ENCODE measurements at places on chromosomes 3 and 15. TPM values are rescaled to one million over a fixed set of nuclear protein-coding genes. Genes with fewer than 3 reads are reported as not detected.

DNA sequence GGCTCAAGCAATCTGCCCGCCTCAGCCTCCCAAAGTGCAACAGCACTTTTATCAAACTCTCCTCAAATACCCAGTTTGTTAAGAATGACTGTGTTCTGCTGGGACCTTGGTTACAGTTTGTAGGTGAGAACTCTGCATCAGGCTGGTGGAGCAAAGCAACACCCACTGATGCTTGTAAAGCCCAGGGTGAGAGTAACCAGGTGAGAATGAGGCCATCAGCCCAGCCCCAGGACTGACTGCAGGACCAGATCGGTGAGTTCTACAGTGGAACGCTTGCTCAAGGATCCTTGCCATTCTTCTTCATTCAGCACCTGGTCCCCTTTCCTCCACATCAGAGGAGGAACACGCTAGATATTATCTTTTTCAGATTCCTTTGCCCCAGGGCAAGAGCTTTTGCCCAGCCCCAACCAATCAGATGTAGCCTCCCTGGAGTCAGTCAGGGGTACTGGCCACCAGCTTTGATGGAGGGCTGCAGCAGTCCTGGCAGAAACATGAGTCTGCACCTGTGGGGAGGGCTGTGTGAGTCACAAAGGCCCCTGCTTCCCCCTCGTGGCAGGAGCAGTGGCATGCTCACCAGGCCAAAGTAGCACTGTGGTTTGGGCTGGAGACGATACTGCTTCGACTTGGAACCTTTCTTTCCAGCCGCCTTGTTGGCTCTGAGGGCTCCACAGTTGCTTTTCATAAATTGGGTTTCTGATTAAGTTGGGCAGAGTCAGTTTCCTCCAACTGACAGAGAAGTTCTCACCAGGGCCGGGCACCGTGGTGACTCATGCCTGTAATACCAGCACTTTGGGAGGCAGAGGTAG lies 3.5 kb upstream of the SHISA5 start:
- DNase-seq: no peak
- no peaks in the 10 kb centered on the region for H3K36me3 ChIP-seq
- H3K4me3 ChIP-seq: no peak overlapping the region
- peak overlapping the region; percentile 70 for H3K27ac ChIP-seq
- H3K27me3 ChIP-seq: no peaks in the 10 kb centered on the region

DNA sequence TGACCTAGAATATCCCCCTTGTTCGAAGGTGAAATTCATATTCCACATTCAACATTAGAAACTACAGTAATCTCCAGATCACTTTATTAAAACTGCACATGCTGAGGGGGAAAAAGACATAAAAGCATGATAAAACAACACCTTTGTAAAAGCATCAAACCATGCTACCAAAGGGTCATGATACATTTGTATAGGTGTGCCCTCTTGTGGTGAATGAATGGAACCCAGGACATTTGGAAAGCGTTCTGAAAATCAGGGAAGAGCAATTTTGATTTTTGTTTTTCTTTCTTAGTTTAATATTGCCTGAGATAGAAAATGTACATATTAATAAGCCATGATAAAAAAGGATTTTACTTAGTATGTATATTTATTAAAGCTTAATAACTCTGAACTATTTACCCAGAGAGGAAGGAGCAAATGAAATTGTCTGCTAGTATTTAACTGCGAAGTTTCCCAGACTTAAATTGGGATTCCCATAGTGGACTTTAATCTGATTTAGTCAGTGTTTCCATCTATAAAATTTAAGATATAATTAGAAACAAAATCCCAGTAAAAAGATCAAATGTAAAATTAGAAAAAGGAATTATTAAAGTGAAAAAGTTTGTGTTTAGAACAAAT lies 105.8 kb upstream of the ARL6 start:
- DNase-seq: no peak
- no peaks in the 10 kb centered on the region for H3K36me3 ChIP-seq
- no peaks in the 10 kb centered on the region for H3K27me3 ChIP-seq
- no peak overlapping the region for H3K4me3 ChIP-seq

DNA sequence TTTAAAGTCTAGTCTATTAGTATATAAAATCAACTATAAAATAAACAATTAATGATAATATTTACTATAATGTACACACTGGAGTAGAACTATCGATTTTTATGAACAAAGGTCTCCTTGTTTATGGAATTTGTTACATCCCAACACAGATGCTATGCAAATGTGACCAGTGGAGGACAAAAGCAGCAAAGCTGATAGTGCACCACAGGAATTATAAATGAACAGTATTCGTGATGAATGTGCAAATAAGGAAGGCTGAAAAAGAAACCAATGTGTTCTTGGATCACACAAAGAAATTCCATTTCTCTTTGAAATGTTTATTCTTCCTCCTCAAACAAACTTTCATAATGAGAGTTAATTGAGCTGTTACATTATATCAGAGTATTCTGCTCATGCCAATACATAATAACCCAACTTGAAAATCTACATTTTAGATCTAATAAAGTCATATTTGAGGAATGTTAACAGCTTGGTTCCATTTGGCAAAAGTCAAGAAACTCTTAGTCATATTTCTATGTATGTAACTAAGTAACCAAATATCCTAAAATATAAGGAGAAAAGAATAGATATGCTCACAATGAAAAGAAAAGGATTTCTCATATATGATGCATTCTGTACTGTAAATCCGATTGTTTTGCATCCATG lies 79.3 kb downstream of the NEK10 start:
- H3K4me1 ChIP-seq: peaks cover 35% of the 10 kb centered on the region
- DNase-seq: no peak
- H3K36me3 ChIP-seq: no peaks in the 10 kb centered on the region
- no peak overlapping the region for H3K27ac ChIP-seq

- no peak for DNase-seq
- H3K36me3 ChIP-seq: no peaks in the 10 kb centered on the region
- H3K27ac ChIP-seq: no peak overlapping the region
- H3K4me1 ChIP-seq: peaks cover 9% of the 10 kb centered on the region
- H3K27me3 ChIP-seq: no peaks in the 10 kb centered on the region
- H3K4me3 ChIP-seq: no peak overlapping the region
Measured at GRCh38 chr3:64255741-64256340, 30.6 kb upstream of the PRICKLE2 start.

- DNase-seq: no peak
- no peaks in the 10 kb centered on the region for H3K36me3 ChIP-seq
- no peak overlapping the region for H3K4me3 ChIP-seq
- no peaks in the 10 kb centered on the region for H3K27me3 ChIP-seq
Measured at GRCh38 chr3:50525191-50525910, 21.9 kb upstream of the CACNA2D2 start.

DNA sequence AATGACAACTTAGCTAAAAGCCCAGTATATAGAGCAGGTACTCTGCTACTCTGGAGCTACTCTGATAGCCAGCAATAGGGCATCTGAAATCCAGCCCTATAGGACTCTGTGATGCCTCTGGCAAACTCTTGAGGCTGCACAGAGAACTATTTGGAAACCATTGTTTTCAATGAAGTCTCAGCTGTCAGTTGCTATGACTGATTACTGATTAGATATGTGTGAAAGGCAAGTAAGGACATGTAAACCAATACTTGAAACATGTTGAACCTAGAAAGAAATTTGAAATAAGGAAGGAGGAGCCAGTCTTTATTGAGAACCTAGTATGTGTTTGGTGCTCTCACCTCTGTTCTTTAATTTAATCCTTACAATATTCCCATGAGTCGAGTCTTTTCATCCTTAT lies 40.2 kb upstream of the CRTC3 start:
- H3K36me3 ChIP-seq: peaks cover 81% of the 10 kb centered on the region
- no peak overlapping the region for H3K27ac ChIP-seq
- no peaks in the 10 kb centered on the region for H3K27me3 ChIP-seq
- H3K4me3 ChIP-seq: no peak overlapping the region
- H3K4me1 ChIP-seq: no peaks in the 10 kb centered on the region
- DNase-seq: no peak

Gene PXK
- 22.1 TPM for total RNA-seq

Gene ANP32A
- total RNA-seq: 46.0 TPM

DNA sequence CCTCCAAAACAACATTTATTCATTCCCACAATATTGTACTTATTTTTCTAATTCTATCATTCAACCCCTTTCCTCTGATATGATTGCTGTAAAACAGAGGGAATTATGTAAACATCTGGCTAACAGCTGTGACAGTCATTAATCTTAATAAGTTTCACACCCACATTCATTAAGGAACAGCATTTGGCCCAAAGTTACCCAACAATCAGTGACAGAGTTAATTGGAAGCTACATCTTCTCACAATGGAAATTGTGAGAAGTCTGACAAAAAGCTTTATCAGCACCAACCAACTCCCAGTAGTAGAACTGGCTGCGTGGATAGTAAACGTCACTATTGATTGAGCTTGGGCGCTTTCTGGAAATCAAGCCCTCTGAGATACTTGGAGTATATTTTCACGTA lies 165.8 kb upstream of the SLC24A5 start:
- no peaks in the 10 kb centered on the region for H3K36me3 ChIP-seq
- H3K27ac ChIP-seq: no peak overlapping the region
- no peak overlapping the region for H3K4me3 ChIP-seq
- no peak for DNase-seq

DNA sequence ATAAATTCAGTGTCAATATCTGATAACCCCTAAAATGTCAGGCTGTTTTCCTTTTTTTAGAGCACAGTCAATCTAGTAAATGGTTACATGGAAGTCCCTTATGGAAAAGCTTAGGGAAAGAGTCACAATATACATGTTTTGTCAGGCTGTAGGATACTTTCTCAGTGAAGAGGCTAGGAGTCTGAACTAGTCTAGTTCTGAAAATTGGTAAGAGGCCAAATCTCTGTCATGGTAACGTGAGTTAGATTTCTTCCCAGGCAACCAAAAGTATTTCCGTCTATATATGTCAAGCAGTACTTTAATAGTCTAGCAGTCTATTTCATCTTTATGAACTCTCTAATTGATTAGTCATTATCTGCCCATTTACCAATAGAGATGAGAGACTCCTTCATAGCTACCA lies 215.9 kb upstream of the LRRC3B start:
- no peaks in the 10 kb centered on the region for H3K4me1 ChIP-seq
- H3K4me3 ChIP-seq: no peak overlapping the region
- DNase-seq: no peak
- no peaks in the 10 kb centered on the region for H3K36me3 ChIP-seq

Gene CLSTN2
- 15.7 TPM for total RNA-seq

DNA sequence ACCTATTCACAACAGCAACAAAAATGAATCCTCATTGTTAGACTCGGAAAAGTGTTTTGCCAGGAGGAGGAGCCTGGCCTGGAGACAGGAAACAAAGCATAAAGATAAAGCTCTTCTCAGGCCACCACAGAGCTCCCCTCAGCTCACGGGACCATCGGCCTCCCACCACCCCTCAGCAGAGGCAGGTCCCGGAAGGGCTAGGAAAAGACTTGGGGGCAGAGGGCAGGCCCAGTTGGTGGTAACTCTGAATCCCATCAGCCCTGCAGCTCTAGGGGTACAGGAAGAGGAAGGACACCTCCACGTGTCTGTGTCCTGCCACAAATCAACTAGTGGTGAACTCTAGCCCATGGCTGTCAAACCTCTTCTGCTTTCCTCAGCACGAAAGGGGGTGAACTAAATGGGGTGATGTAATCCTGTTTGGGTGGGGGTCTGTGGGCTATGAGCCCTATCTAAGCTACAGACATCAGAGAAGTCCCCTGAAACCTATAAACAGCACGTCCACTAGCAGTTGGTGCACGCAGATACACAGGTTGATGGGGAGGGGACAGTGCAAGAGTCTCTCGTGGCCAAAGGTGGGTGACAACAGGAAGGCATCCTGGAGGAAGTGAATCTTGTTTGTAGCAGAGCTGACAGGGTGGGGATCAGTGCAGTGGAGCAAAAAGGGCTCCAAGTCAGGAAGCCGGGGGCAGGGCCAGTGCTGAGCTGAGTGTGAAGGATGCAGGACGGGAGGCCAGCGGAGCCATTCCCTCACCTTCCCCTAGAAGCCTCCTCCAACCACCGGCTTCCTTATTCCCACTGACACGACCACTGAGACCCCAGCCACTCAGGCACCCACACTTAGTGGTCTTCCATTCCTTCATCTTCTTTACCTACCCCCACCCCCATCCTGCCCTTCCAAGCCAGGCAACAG lies 111.1 kb upstream of the HACD2 start:
- H3K27ac ChIP-seq: peak overlapping the region; percentile 94
- peaks cover 57% of the 10 kb centered on the region for H3K4me1 ChIP-seq
- DNase-seq: no peak

Gene MRAS
- 62.3 TPM for total RNA-seq

- H3K4me1 ChIP-seq: peaks cover 4% of the 10 kb centered on the region
- H3K4me3 ChIP-seq: no peak overlapping the region
- no peak for DNase-seq
- H3K27me3 ChIP-seq: no peaks in the 10 kb centered on the region
- no peaks in the 10 kb centered on the region for H3K36me3 ChIP-seq
- H3K27ac ChIP-seq: no peak overlapping the region
Measured at GRCh38 chr15:77228828-77229227, 157.9 kb upstream of the TSPAN3 start.

GRCh38 chr15:69031013-69032001 lies 16.8 kb downstream of the NOX5 start:
- no peaks in the 10 kb centered on the region for H3K4me1 ChIP-seq
- peak overlapping the region; percentile 51 for H3K4me3 ChIP-seq
- no peak for DNase-seq
- H3K27me3 ChIP-seq: no peaks in the 10 kb centered on the region

Gene CCR8
- not detected for total RNA-seq

Gene EFCC1
- 1.4 TPM for total RNA-seq

DNA sequence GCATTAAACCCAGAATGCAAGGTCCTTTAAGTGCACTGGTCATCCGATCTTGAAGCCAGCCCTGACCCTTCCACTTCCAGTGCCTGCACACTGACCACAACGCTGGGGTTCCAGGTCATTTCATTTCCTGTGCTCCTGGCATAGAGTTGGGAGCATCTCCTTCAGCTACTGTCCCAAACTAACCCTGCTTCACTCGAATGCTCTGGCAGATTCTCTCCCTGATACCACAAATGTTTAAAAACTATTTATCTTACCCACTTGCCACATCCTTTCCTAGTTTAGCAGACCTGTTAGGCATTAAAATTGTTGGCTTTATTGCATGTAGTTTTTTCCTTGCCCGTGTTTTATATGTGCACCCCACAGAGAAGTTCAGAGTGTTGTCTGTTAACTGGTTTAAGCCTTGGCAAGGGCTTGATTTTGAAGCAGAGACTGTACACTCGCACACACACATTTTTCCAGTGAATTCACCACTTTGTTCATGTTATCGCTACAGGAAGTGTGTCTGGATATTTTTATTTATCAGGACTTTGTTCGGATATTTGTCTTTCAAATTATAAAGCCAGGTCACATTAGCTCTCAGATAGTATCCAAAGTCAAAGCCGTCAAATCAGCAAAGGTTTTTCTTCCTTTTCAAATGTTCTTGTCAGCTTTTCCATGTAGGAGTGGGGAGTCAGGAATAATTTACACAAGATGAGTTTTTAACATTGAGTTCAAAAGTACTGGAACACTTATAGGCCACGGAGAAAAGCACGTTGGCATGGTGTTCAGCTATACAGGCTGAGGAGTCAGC lies 77.3 kb downstream of the ABI3BP start:
- no peak overlapping the region for H3K4me3 ChIP-seq
- peaks cover 6% of the 10 kb centered on the region for H3K4me1 ChIP-seq
- no peak for DNase-seq
- no peaks in the 10 kb centered on the region for H3K27me3 ChIP-seq
- H3K36me3 ChIP-seq: no peaks in the 10 kb centered on the region
- no peak overlapping the region for H3K27ac ChIP-seq

- no peak for DNase-seq
- no peak overlapping the region for H3K4me3 ChIP-seq
- no peaks in the 10 kb centered on the region for H3K36me3 ChIP-seq
- H3K27me3 ChIP-seq: no peaks in the 10 kb centered on the region
Measured at GRCh38 chr3:68953816-68954444, 21.6 kb upstream of the TAFA4 start.

- DNase-seq: no peak
- H3K27ac ChIP-seq: no peak overlapping the region
- no peaks in the 10 kb centered on the region for H3K27me3 ChIP-seq
- H3K4me1 ChIP-seq: no peaks in the 10 kb centered on the region
- no peaks in the 10 kb centered on the region for H3K36me3 ChIP-seq
- H3K4me3 ChIP-seq: no peak overlapping the region
Measured at GRCh38 chr15:98322581-98322980, 325.8 kb upstream of the IGF1R start.

Gene LYZL4
- not detected for total RNA-seq

All from thoracic aorta (tissue), 2 donors.